ENCODE measurements at places on chromosomes 2 and 18. TPM values are rescaled to one million over a fixed set of nuclear protein-coding genes. Genes with fewer than 3 reads are reported as not detected.
A peak's percentile ranks its signal among the peaks of the same experiment; 100 is the strongest.

TOGARAM2 gene
- total RNA-seq, result 0.65 TPM

GRCh38 chr18:55845221-55845620, 257.2 kb upstream of the TCF4 start:
- H3K27me3 ChIP-seq, result no peaks in the 10 kb centered on the region
- H3K4me3 ChIP-seq, result no peak overlapping the region
- no peaks in the 10 kb centered on the region for H3K36me3 ChIP-seq

CYP26B1 gene
- total RNA-seq, result 8.8 TPM

DNA sequence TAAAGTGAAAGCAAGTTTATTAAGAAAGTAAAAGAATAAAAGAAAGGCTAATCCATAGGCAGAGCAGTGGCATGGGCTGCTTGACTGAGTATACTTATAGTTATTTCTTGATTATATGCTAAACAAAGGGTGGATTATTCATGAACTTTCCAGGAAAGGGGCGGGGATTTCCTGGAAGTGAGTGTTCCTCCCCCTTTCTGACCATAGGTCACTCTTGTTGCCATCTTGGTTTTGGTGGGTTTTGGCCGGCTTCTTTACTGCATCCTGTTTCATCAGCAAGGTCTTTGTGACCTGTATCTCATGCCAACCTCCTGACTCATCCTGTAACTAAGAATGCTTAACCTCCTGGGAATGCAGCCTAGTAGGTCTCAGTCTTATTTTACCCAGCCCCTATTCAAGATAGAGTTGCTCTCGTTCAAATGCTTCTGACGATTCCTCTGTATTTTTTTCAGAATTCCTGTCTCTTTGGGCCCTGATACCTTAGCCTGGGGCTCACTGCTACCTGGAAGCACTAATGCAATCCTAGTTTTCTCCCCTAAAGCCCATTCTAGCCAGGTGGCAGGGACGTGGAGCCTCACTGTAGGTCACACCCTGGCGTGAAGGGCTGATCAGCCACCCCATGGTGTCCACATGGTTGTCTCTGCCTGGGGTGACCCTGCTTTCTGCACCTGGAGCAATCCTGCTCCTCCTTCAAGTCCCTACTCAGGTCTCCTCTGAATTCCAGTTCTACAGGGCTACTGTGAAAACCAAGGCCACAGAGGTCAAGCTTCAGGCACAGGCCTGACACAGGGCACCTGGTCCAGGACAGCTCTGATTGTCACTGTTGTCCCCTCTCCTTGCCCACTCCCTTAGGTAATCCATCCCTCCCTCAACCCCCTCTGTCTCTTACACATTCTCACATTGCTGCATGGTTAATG, 6.0 kb upstream of the SLC35F6 start:
- no peaks in the 10 kb centered on the region for H3K27me3 ChIP-seq
- no peaks in the 10 kb centered on the region for H3K4me1 ChIP-seq
- peak overlapping the region; percentile 23 for H3K27ac ChIP-seq
- no peak overlapping the region for H3K4me3 ChIP-seq
- no peaks in the 10 kb centered on the region for H3K36me3 ChIP-seq

GRCh38 chr2:234792621-234793022, 159.2 kb upstream of the SH3BP4 start:
- no peak for DNase-seq
- H3K4me1 ChIP-seq, result no peaks in the 10 kb centered on the region
- no peaks in the 10 kb centered on the region for H3K27me3 ChIP-seq
- H3K36me3 ChIP-seq, result no peaks in the 10 kb centered on the region
- no peak overlapping the region for H3K4me3 ChIP-seq
- H3K27ac ChIP-seq, result no peak overlapping the region

DNAJC5G gene
- total RNA-seq, result not detected

GRCh38 chr2:135299658-135300244, 231.3 kb downstream of the ZRANB3 start:
- no peaks in the 10 kb centered on the region for H3K36me3 ChIP-seq
- H3K4me3 ChIP-seq, result no peak overlapping the region
- DNase-seq, result no peak
- H3K27ac ChIP-seq, result no peak overlapping the region

DNA sequence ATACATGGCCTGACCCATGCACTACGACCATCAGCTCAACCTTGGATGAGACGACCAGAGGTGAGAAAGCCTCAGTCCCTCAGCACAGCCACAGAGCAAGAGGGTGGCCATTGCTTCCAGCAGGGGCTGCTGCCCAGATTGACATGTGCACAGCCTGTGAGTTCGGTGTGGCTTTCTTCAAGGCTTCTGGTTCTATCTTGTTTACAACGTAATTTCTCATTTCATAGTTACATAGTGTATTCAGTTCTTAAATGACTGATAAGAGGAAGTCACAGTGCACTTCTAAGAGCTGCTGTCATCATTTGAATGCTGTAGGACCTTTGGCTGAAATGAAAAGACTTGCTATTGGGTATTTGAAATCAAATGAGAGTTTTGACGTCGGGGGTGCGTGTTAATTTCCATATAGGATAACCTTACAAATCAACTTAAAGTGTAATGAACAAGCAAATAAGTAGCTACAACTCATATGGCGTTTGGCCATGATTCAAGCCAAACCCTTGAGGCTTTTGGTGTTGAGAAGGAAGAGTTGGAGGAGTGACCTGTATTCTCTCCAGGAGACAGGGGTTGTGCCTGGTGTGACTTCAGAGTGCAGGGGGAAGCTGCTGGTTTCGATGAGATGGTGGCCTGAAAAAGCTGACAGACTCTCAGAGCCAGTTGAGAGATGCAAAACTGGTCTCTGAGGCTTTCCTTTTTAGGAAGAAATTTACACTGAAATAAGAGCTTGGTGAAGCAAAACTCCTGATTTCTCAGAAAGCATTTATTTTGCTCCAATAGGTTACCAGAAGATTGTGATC, 51.0 kb downstream of the TSHZ1 start:
- no peak overlapping the region for H3K4me3 ChIP-seq
- H3K27me3 ChIP-seq, result no peaks in the 10 kb centered on the region
- no peaks in the 10 kb centered on the region for H3K36me3 ChIP-seq
- no peak for DNase-seq

STARD6 gene
- not detected for total RNA-seq

GRCh38 chr2:104768694-104769093, 85.2 kb upstream of the POU3F3 start:
- H3K27ac ChIP-seq, result no peak overlapping the region
- no peaks in the 10 kb centered on the region for H3K27me3 ChIP-seq
- no peaks in the 10 kb centered on the region for H3K36me3 ChIP-seq
- no peak for DNase-seq
- no peaks in the 10 kb centered on the region for H3K4me1 ChIP-seq

- H3K4me1 ChIP-seq, result no peaks in the 10 kb centered on the region
- no peak overlapping the region for H3K27ac ChIP-seq
- no peaks in the 10 kb centered on the region for H3K36me3 ChIP-seq
- no peaks in the 10 kb centered on the region for H3K27me3 ChIP-seq
- no peak for DNase-seq
- H3K4me3 ChIP-seq, result no peak overlapping the region
Observed at GRCh38 chr2:100948942-100949811, 52.9 kb upstream of the RPL31 start.

DNA sequence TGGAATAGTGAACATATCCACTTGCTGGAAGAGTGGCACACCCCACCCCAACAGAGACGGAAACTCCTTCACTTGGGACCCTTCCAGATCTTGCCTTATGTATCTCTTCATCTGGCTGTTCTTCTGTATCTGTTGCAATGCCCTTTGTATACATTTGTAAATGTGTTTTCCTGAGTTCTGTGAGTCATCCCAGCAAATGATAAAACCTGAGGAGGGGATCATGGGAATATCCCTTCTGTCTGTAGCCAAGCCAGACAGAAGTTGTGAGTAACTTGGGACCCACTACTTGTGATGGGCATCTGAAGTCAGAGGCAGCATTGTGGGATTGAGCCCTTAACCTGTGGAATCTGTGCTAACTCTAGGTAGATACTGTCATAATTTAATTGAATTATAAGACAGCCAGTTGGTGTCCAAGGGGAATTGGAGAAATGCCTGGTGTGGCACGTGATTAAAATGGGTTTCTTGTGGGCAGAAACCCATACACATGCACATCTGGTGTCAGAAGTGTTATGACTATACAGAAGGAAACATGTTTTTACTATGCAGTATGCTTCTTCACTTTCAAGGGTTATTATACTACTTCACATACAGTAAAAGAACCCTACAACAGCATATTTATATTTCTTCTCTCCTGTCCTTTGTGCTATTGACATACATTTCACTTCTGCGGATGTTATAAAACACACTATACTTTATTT, 32.3 kb upstream of the TMEM247 start:
- H3K27ac ChIP-seq, result no peak overlapping the region
- no peak for DNase-seq
- no peak overlapping the region for H3K4me3 ChIP-seq
- H3K4me1 ChIP-seq, result no peaks in the 10 kb centered on the region

KCNF1 gene
- not detected for total RNA-seq

RNF125 gene
- 6.7 TPM for total RNA-seq

DNA sequence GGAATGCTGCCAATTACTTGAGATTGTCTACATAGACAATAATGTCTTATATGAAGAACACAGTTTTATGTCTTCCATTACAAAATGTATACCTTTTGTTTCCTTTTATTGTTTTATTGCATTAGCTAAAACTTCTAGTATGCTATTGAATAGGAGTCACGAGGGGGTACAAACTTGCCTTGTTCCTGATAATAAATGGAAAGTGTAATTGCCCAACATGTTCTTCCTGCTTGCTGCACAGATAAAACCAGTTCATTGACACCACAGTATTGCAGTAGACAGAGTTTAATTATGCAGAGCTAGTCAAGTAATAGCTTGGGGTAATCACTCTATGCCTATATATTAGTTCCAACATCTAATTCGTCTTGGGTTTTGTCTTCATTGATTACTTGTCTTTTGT, 1276.2 kb upstream of the NRXN1 start:
- DNase-seq, result no peak
- H3K4me1 ChIP-seq, result no peaks in the 10 kb centered on the region
- no peak overlapping the region for H3K27ac ChIP-seq
- H3K36me3 ChIP-seq, result no peaks in the 10 kb centered on the region
- no peaks in the 10 kb centered on the region for H3K27me3 ChIP-seq

DNA sequence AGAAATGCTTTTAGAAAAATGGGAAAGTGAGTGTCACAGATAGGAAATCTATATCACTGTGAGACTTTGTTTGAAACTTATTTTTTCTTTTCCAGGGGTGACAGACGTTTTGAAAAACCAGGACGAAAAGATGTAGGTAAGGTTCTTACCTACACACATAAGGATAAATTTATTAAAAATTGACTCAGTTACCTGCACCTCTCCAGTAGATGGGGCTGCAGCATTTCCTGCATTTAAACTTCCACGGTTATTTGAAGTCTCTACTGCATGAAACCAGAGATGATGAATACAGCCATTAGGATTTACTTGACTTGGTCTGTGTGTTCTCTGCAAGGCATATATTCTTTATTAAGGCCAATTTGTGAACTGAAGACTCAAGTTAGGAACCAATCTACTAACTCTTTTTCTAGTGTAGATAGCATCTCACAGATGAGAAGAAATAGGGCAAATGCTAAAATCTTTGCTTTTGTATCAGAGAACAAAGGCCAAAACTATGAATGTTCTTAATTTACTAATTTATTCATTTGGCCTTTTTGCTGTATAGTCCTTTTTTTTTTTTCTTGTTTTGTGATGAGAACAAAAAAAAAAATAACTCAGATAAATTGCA, 15.0 kb downstream of the KCNJ13 start:
- H3K36me3 ChIP-seq, result peaks cover 4% of the 10 kb centered on the region
- no peak for DNase-seq
- H3K27me3 ChIP-seq, result no peaks in the 10 kb centered on the region
- no peak overlapping the region for H3K4me3 ChIP-seq
- no peak overlapping the region for H3K27ac ChIP-seq

DNA sequence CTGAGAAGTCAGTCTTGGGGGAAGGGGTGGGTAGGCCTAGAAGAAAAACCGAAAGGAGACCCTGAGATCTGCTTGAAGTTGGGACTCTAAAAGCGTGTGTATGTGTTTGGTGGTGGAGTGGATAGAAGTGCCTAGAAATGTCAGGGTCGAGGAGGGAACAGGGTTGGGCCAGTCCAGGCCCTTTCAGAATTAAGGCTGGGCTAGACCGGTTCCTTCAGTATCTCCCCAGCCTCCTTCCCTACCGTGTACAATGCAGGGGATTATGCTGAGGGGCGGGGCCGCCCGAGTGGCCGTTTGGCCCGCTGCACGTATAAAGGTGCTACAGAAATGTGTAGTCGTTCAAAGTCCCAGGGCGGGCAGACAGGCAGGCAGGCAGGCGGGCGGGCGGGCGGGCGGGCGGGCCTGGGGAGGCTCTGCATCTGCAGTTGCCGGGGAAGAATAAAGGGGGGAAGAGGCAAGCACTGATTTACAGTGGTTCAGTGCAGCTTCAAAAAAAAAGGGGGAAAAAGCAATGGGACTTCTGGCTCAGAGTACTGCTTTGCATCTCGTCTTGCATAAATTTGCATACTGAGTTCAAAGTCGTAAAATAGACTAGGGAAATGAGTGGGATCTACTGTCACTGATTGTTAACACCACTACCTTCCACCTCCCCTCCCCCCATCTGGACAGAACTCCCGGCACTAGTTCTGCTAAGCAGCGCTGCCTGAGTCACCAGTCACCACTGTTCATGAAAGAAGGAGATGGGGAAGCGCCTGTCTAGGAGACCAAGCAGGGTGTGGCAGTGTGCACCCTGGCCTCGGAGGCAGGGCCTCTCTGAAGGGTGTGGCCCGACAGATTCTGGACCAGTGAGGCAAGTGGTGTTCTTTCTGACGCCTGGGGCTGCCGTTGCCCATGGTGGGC, 3.6 kb downstream of the IGFBP2 start:
- peak; percentile 73 for DNase-seq
- H3K4me3 ChIP-seq, result peak overlapping the region; percentile 96
- no peaks in the 10 kb centered on the region for H3K27me3 ChIP-seq
- H3K36me3 ChIP-seq, result no peaks in the 10 kb centered on the region
- no peaks in the 10 kb centered on the region for H3K4me1 ChIP-seq

- H3K27me3 ChIP-seq, result no peaks in the 10 kb centered on the region
- no peaks in the 10 kb centered on the region for H3K36me3 ChIP-seq
- H3K4me3 ChIP-seq, result no peak overlapping the region
- DNase-seq, result peak; percentile 79
Observed at GRCh38 chr2:231563378-231563961, 29.2 kb upstream of the TEX44 start.

GRCh38 chr2:202577250-202578183, 57.3 kb upstream of the FAM117B start:
- H3K4me1 ChIP-seq, result no peaks in the 10 kb centered on the region

- peak; percentile 23 for DNase-seq
- H3K27me3 ChIP-seq, result no peaks in the 10 kb centered on the region
- no peaks in the 10 kb centered on the region for H3K36me3 ChIP-seq
- no peak overlapping the region for H3K27ac ChIP-seq
- H3K4me3 ChIP-seq, result no peak overlapping the region
Observed at GRCh38 chr2:198499539-198499938, 695.1 kb downstream of the PLCL1 start.

- DNase-seq, result no peak
- no peaks in the 10 kb centered on the region for H3K27me3 ChIP-seq
- no peak overlapping the region for H3K4me3 ChIP-seq
- no peaks in the 10 kb centered on the region for H3K4me1 ChIP-seq
- H3K36me3 ChIP-seq, result no peaks in the 10 kb centered on the region
Observed at GRCh38 chr18:65761636-65762295, 11.0 kb downstream of the CDH7 start.

All from aorta (tissue), 5 donors.